A549 treated with GW870086 at 1 μM for 4 hours (cell line): ENCODE measurements at places on chromosomes 7 and 10. TPM values are rescaled to one million over a fixed set of nuclear protein-coding genes. Genes with fewer than 3 reads are reported as not detected.

Gene RPEL1
- total RNA-seq = 0.07 to 0.09 TPM in 2 of 5 replicates, not detected in the others

Gene NRAP
- not detected in 5 replicates for total RNA-seq

Gene TMEM176A
- not detected in 5 replicates for total RNA-seq

Gene FAM25G
- total RNA-seq = 1.3 to 2.7 TPM in 2 of 5 replicates, not detected in the others

Gene MRC1
- 0.02 to 0.06 TPM (median 0.03 TPM) in 4 of 5 replicates, not detected in the other for total RNA-seq

Gene AKR1E2
- total RNA-seq = 5.6 to 7.2 TPM (median 6.6 TPM) in 5 replicates

Gene CPA4
- total RNA-seq = 3.2 to 5.4 TPM (median 4.7 TPM) in 5 replicates

Gene TFR2
- 1.9 to 3.3 TPM (median 2.7 TPM) in 5 replicates for total RNA-seq

Gene CRYGN
- total RNA-seq = not detected in 5 replicates

Gene BTBD16
- 0.48 to 1.7 TPM (median 0.81 TPM) in 5 replicates for total RNA-seq

Gene NXPH1
- total RNA-seq = not detected in 5 replicates

Gene TMEM72
- total RNA-seq = not detected in 5 replicates

Gene COL13A1
- total RNA-seq = 0.23 to 0.65 TPM (median 0.36 TPM) in 3 of 5 replicates, not detected in the others

Gene GBX1
- total RNA-seq = 0.26 TPM in 1 of 5 replicates, not detected in the others

Gene LBX1
- total RNA-seq = not detected in 5 replicates

Gene PIP
- 0.27 to 0.30 TPM in 2 of 5 replicates, not detected in the others for total RNA-seq

Gene OR2A12
- not detected in 5 replicates for total RNA-seq

Gene KCNH2
- 1.2 to 1.6 TPM (median 1.5 TPM) in 5 replicates for total RNA-seq

Gene C7orf57
- total RNA-seq = 0.18 to 0.79 TPM (median 0.26 TPM) in 5 replicates

Gene OPALIN
- not detected in 5 replicates for total RNA-seq
